ENCODE measurements at places on chromosomes 6 and 20. TPM values are rescaled to one million over a fixed set of nuclear protein-coding genes. Genes with fewer than 3 reads are reported as not detected.

- no peak for DNase-seq
- no peaks in the 10 kb centered on the region for H3K36me3 ChIP-seq
- no peak overlapping the region for H3K4me3 ChIP-seq
- H3K27me3 ChIP-seq: no peaks in the 10 kb centered on the region
These were observed 149.9 kb downstream of the MYB start for GRCh38 chr6:135331002-135331401.

GRCh38 chr6:167491438-167492099 lies 166.7 kb downstream of the TTLL2 start:
- DNase-seq: no peak
- H3K27me3 ChIP-seq: peaks cover 91% of the 10 kb centered on the region

The KPNA5 gene
- 6.8 TPM for total RNA-seq

DNA sequence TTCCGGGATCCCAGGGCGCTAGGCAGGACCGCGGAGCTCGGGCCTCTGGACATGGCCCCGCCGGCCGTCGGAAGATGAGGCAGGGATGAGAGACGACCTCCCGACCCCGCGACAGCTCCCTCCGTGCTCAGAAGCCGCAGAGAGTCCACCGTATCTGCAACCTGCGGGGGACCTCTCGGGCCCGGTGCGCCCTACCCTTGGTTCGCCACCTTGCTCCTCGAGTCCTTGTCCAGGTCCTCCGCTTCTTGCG lies 301 bp downstream of the PPP1R3D start:
- peak overlapping the region; percentile 72 for H3K4me3 ChIP-seq
- H3K36me3 ChIP-seq: peaks cover 18% of the 10 kb centered on the region
- H3K4me1 ChIP-seq: peaks cover 50% of the 10 kb centered on the region
- no peaks in the 10 kb centered on the region for H3K27me3 ChIP-seq

DNA sequence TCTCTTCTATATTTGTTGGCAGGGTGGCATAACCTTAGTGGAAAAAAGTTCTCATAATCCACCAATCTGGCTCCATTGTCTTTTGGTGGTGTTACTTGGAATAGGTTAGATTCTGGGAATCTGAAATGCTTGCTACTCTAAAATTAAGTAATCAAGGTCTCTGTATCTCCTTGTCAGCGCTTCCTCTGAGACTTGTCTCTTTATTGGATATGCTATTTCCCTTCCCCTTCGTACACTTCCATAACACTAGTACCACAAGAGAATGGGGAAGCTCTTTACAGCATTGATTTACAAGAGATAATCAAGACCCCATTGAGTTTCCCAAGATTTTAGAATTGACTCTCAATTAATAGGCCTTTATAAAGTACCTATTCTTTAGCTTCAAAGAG lies 280.2 kb downstream of the ADGB start:
- no peak for DNase-seq
- peaks cover 21% of the 10 kb centered on the region for H3K4me1 ChIP-seq
- no peaks in the 10 kb centered on the region for H3K27me3 ChIP-seq
- peak overlapping the region; percentile 23 for H3K27ac ChIP-seq

DNA sequence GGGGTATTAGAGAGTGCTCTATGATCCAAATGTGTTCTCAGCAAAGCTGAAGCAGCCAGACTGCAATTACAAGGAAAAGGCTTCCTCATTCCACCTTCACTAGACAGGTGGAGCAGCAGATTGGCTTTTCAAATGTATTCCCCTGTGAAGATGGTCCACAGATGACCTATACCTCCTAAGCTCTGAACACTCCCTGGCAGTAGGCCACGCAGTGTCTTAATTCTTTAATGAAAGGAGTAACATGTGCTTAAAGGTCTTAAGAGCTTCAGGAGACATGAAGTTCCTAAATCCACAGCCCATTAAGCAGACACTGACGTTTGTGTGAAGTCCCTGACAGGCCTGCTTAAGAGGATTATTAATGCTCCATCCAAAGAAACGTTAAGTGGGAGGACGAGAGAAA lies 138.9 kb upstream of the NUP153 start:
- no peak overlapping the region for H3K27ac ChIP-seq
- no peaks in the 10 kb centered on the region for H3K27me3 ChIP-seq
- DNase-seq: no peak
- H3K4me1 ChIP-seq: no peaks in the 10 kb centered on the region

GRCh38 chr20:45407067-45407745 lies 883 bp upstream of the DBNDD2 start:
- peaks cover 16% of the 10 kb centered on the region for H3K4me1 ChIP-seq
- H3K36me3 ChIP-seq: 0 out of 2 replicates have a peak, but pooled peaks cover 20% of the 10 kb centered on the region
- H3K27ac ChIP-seq: peak overlapping the region; percentile 63
- H3K4me3 ChIP-seq: peak overlapping the region; percentile 96

DNA sequence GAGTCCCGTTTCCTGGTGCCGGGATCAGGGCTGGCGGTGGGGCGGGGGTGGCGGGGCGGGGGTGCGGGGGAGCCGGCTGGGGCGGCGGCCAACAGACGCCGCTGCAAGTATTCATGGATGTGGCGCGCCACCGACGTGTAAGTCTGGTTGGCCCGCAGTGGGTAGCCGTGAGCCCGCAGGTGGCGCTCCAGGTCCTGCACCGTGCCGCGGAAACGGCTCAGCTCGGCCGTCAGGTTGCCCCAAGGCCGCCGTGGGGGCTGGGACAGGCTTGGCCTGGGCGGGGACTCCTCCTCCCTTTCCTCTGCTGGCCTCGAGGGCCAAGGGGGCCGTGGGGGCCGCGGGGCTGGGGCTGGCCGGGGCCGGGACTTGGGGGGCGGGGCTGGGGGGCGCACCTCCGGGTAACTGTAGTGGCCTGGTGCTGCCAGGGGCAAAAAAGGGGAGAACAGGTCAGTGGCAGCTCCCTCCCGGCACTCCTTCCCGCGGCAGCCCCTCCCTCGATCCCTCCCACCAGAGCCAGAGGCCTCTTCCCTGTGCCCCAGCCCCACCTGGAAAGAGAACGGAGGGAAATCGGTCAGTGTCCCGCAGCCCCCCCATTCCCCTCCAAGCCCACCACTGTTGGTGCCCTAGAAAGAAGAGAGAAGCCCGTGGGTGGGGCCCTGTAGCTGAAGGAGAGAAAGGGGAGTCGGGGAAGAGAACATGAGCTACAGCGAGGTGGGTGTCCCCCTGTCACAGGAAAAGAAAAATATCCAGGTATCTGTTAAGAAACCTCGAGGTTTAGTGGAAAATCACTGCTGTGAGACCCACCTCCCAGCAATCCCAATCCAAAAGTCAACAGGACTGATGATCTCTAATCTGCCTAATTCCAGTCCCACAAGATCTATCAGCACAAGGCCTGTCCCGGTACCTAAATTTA lies 21.3 kb downstream of the TNXB start:
- peaks cover 47% of the 10 kb centered on the region for H3K4me1 ChIP-seq
- H3K27me3 ChIP-seq: no peaks in the 10 kb centered on the region
- no peaks in the 10 kb centered on the region for H3K36me3 ChIP-seq
- no peak overlapping the region for H3K27ac ChIP-seq

- no peak overlapping the region for H3K27ac ChIP-seq
- H3K27me3 ChIP-seq: no peaks in the 10 kb centered on the region
- H3K4me1 ChIP-seq: 0 out of 2 replicates have a peak, but pooled peaks cover 6% of the 10 kb centered on the region
- DNase-seq: no peak
These were observed 145.7 kb downstream of the KHDC1L start for GRCh38 chr6:73079611-73079955.

GRCh38 chr6:43765776-43766499 lies 4.1 kb upstream of the VEGFA start:
- H3K27ac ChIP-seq: no peak overlapping the region
- no peaks in the 10 kb centered on the region for H3K27me3 ChIP-seq
- no peak overlapping the region for H3K4me3 ChIP-seq
- H3K36me3 ChIP-seq: no peaks in the 10 kb centered on the region

- H3K4me1 ChIP-seq: peaks cover 16% of the 10 kb centered on the region
- H3K4me3 ChIP-seq: no peak overlapping the region
- H3K36me3 ChIP-seq: no peaks in the 10 kb centered on the region
- peak; percentile 67 for DNase-seq
- H3K27ac ChIP-seq: no peak overlapping the region
These were observed 114.2 kb upstream of the PHACTR1 start for GRCh38 chr6:12602342-12602741.

- H3K4me3 ChIP-seq: no peak overlapping the region
- no peaks in the 10 kb centered on the region for H3K36me3 ChIP-seq
- no peaks in the 10 kb centered on the region for H3K27me3 ChIP-seq
- no peaks in the 10 kb centered on the region for H3K4me1 ChIP-seq
- no peak for DNase-seq
These were observed 162.4 kb downstream of the CD109 start for GRCh38 chr6:73858376-73858775.

The SMLR1 gene
- total RNA-seq: not detected

The PPP1R3D gene
- 9.9 TPM for total RNA-seq

GRCh38 chr6:41066867-41067304 lies 5.3 kb downstream of the OARD1 start:
- peaks cover 12% of the 10 kb centered on the region for H3K4me1 ChIP-seq
- H3K4me3 ChIP-seq: no peak overlapping the region
- H3K36me3 ChIP-seq: no peaks in the 10 kb centered on the region
- no peak overlapping the region for H3K27ac ChIP-seq
- no peaks in the 10 kb centered on the region for H3K27me3 ChIP-seq

- H3K27ac ChIP-seq: peak overlapping the region; percentile 40
- H3K36me3 ChIP-seq: no peaks in the 10 kb centered on the region
- no peaks in the 10 kb centered on the region for H3K27me3 ChIP-seq
- H3K4me1 ChIP-seq: peaks cover 17% of the 10 kb centered on the region
These were observed 209.1 kb upstream of the JARID2 start for GRCh38 chr6:15036690-15037245.

- no peaks in the 10 kb centered on the region for H3K27me3 ChIP-seq
- no peak for DNase-seq
- no peaks in the 10 kb centered on the region for H3K4me1 ChIP-seq
- no peak overlapping the region for H3K4me3 ChIP-seq
- no peak overlapping the region for H3K27ac ChIP-seq
These were observed 18.5 kb upstream of the FOXC1 start for GRCh38 chr6:1591243-1591642.

GRCh38 chr6:53765270-53765669 lies 29.5 kb upstream of the LRRC1 start:
- H3K27ac ChIP-seq: no peak overlapping the region
- H3K27me3 ChIP-seq: no peaks in the 10 kb centered on the region
- H3K4me3 ChIP-seq: no peak overlapping the region
- H3K4me1 ChIP-seq: no peaks in the 10 kb centered on the region
- no peaks in the 10 kb centered on the region for H3K36me3 ChIP-seq
- DNase-seq: no peak

DNA sequence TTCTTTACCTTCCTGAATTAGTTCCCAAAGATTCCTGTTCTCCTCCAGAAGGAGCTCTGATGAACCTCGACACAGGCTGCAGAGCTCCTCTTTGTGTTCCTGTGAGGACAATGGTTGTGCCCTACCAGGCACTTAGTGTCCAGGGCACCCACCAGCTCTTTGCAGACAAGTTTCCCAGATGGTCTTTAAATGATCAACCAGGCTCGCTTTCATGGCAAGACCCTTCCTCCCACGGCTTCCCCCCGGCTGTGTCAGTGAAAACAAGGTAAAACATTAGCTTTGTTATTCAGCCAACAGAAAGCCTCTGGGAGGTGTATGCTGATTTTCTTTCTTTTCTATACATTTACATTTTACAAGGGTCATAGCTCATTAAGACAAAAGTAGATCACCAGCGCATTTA lies 32.3 kb upstream of the CNKSR3 start:
- H3K27me3 ChIP-seq: no peaks in the 10 kb centered on the region
- H3K27ac ChIP-seq: no peak overlapping the region
- H3K4me1 ChIP-seq: no peaks in the 10 kb centered on the region
- DNase-seq: no peak
- no peak overlapping the region for H3K4me3 ChIP-seq
- H3K36me3 ChIP-seq: no peaks in the 10 kb centered on the region

The C20orf144 gene
- total RNA-seq: 0.20 TPM

DNA sequence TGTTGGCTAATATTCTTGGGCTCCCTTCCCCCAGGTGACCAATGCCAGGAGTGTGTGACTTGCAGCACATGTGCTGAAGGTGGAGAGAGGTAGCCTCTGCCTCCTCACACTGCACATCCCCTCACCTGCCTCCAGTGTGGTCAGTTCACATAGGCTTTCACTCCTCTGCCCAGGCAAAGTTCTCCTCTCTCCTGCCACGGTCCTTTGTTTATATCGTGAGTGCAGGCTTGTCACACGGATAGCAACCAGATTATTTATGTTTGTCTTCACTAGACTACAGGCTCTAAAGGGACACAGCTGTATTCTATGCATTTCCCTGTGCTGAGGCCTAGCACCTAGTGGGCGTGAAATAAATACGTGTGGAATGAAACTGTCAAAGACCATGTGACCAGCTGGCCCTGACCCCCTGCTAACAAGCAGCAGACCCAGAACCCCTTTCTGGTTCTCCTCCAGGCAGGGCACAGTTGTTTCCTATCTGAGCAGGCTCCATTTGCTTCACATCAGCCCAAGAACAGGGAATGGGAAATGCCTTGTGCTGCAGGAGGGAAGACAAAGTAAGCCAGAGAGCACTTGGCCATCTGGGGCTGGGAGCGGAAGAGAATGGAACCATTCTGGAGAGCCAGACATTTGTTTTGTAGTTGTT lies 42.3 kb downstream of the UNC5CL start:
- peaks cover 30% of the 10 kb centered on the region for H3K4me1 ChIP-seq
- peak; percentile 38 for DNase-seq
- no peak overlapping the region for H3K4me3 ChIP-seq
- H3K27ac ChIP-seq: peak overlapping the region; percentile 49
- 0 out of 2 replicates have a peak, but pooled peaks cover 5% of the 10 kb centered on the region for H3K27me3 ChIP-seq
- H3K36me3 ChIP-seq: no peaks in the 10 kb centered on the region

DNA sequence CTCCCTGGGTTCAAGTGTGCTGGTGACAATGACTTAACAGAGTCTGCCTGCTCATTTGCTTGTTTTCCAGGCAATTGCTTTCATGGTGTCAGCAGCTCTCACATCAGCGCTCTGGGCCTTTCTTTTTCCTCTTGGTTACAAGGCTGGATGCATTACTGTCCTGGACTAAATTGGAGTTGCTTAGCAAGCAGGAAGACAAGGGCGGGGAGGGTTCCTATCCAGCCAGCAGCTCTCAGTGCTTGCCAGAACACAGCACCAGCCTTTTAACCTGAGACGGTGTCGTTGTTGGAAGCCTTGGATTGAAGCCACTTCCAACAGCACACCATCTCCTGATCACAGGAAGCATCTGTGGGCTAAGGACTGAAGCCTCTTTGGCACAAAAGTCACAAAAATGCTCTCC lies 606.9 kb downstream of the CDH26 start:
- no peak overlapping the region for H3K27ac ChIP-seq
- no peak for DNase-seq
- H3K27me3 ChIP-seq: peaks cover 84% of the 10 kb centered on the region
- no peaks in the 10 kb centered on the region for H3K36me3 ChIP-seq

GRCh38 chr6:129894921-129895320 lies 33.8 kb upstream of the TMEM244 start:
- no peaks in the 10 kb centered on the region for H3K36me3 ChIP-seq
- H3K27ac ChIP-seq: no peak overlapping the region
- no peak for DNase-seq
- H3K4me3 ChIP-seq: no peak overlapping the region

- no peak for DNase-seq
- no peaks in the 10 kb centered on the region for H3K36me3 ChIP-seq
These were observed 4.1 kb upstream of the CRYBG1 start for GRCh38 chr6:106356378-106356777.

GRCh38 chr20:10674684-10675449 lies 1.1 kb upstream of the JAG1 start:
- H3K27me3 ChIP-seq: no peaks in the 10 kb centered on the region
- peak; percentile 89 for DNase-seq
- peak overlapping the region; percentile 84 for H3K4me3 ChIP-seq
- H3K4me1 ChIP-seq: peaks cover 16% of the 10 kb centered on the region
- no peaks in the 10 kb centered on the region for H3K36me3 ChIP-seq

GRCh38 chr6:31400467-31401289 lies 2.7 kb upstream of the MICA start:
- peak overlapping the region; percentile 40 for H3K27ac ChIP-seq
- no peaks in the 10 kb centered on the region for H3K36me3 ChIP-seq
- H3K4me3 ChIP-seq: peak overlapping the region; percentile 67
- DNase-seq: no peak
- H3K27me3 ChIP-seq: 0 out of 2 replicates have a peak, but pooled peaks cover 15% of the 10 kb centered on the region

The RAET1E gene
- not detected for total RNA-seq

The C20orf202 gene
- not detected for total RNA-seq

Data from PC-9 (cell line).